AG08395 (cell line): ENCODE measurements at places on chromosomes 1 and 21.

DNA sequence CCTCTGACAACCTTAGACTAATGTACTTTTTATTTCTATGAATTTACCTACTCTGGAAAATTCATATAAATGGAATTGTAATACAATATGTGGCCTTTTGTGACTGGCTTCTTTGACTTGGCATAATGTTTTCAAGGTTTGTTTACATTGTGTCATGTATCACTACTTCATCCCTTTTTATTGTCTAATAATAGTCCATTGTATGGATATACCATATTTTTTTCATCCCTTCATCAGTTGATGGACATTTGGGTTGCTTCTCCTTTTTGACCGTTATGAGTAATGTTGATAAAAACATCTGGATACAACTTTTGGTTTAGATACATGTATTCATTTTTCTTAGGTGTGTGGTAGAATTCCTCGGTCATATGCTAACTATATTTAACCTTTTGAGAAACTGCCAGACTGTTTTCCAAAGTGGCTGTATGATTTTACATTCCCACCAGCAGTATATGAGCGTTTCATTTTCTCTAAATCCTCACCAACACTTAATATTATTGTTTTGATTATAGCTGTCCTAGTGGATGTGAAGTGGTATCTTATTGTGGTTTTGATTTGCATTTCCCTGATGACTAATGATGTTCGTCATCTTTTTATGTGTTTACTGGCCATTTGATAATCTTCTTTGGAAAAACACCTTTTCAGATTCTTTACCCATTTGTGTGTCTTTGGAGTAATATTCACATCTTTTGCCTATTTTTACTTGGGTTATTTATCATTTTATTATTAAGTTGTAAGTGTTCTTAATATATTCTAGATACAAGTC, 3.5 kb downstream of the RO60 start:
- DNase-seq: no peak

DNA sequence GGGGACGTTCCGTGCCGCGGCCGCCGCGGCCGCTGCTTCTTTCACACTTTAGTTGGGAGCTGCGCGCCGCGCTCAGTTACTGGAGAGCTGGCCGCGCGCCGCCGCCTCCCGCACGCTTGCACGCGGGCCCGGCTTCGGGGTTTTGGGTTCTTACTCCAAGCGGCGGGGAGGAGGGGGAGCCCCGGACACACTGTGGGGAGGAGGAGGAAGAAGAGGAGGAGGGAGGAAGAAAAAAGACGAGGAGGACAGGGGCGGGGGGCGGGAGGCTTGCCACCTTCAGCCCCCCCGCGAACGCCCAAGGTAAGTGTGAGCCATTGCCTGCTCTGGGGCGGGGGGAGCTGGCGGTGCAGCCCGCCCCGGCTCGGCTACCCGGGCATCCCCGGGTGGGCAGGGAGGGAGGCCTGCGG, 243 bp downstream of the C1orf21 start:
- no peak for DNase-seq

DNA sequence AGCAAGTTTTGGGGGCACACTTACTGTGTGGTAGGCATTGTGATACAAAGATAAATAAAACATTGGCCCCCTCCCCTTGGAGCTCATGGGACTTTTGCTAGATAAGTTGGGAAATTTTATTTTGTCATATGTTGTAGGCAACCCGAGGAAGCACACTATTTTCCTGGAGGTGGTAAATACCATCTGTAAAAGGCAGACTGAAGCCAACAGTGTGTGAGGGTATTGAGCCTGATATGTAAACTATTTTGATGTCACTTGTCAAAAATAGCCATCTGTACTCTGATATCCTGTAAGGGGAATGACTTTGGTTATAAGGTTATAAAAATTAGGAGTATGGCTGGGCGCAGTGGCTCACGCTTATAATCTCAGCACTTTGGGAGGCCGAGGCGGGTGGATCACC, 30.6 kb downstream of the VANGL2 start:
- DNase-seq: no peak

GRCh38 chr1:200558866-200559459, 61.6 kb downstream of the KIF14 start:
- DNase-seq: peak; percentile 62

GRCh38 chr1:16248007-16248436, 11.0 kb upstream of the CPLANE2 start:
- no peak for DNase-seq

GRCh38 chr1:26894263-26894662, 4.2 kb upstream of the GPN2 start:
- no peak for DNase-seq

- no peak for DNase-seq
Measured at GRCh38 chr1:201851949-201852348, 23.0 kb downstream of the IPO9 start.

GRCh38 chr21:39882151-39882838, 15.1 kb downstream of the PCP4 start:
- DNase-seq: no peak

DNA sequence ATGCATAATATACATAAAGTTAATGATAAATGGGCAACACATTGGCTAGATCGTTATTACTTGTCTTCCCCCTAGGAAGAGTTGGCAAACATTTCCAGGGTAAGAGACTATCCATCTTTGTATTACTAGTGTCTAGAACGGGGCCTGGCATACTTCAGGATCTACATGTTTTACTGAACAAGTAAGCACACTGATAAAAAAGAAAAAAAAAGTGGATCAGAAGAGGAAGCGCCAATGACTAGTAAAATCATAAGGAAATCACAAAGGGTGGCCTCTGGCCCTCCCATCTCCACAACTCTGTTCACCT, 482 bp downstream of the TM2D1 start:
- DNase-seq: no peak

GRCh38 chr1:87810166-87810565, 481.5 kb downstream of the LMO4 start:
- DNase-seq: no peak
